ENCODE measurements at places on chromosomes 12 and 14.
A peak's percentile ranks its signal among the peaks of the same experiment; 100 is the strongest.

DNA sequence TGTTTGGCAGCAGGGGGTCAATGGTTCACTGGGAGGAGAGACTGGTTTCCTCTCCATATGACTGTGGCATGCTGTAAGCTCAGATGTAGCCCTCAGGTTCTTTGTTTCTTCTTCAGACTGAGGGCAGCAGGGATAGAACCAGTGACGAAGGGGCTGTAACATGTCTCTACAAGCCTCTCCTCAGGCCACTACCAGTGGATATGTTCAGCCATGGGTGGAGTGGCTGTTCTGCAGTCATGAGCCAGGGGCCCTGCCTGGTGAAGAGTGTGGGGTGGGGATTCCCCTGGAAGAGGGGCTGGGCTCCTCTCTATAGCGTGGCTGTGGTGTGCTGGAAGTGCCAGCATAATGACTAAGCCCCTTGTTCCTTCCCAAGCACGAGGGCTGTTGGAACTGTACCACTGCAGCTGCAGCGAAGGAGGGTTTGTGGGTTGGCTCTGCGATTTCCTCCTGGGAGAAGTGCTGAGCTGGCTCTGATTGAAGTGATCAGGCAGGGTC, 55.8 kb downstream of the CMAS start:
- no peak for DNase-seq

- DNase-seq: peak; percentile 87
Observed at GRCh38 chr12:132687211-132688164, at the start of the genes POLE and PXMP2. Gene POLE, minus strand, starts transcription at chr12:132687342. Its CDS starts 27 bp downstream, at chr12:132687315. Gene PXMP2, plus strand, starts transcription at chr12:132687587. Its CDS starts 84 bp downstream, at chr12:132687671.

DNA sequence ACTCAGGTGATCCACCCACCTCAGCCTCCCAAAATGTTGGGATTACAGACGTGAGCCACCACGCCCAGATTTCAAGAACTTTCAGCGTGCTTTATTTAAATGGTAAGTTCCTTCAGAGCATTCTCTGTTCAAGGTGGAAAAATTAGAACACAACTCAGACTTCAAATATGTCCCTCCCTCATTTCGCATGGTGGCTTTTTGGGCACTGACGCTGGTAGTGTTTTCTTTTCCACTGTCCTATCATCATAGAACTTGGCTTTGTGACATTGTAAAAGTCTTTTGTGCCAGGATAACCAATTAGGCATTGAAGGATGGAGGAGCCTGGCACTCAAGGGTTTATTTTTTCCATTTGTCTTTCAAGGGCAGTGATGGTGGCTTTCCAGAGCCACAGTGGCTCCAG, 190.8 kb downstream of the NUAK1 start:
- DNase-seq: no peak

- DNase-seq: no peak
Observed at GRCh38 chr12:99809909-99810308, 162.4 kb downstream of the GARIN6 start.

DNA sequence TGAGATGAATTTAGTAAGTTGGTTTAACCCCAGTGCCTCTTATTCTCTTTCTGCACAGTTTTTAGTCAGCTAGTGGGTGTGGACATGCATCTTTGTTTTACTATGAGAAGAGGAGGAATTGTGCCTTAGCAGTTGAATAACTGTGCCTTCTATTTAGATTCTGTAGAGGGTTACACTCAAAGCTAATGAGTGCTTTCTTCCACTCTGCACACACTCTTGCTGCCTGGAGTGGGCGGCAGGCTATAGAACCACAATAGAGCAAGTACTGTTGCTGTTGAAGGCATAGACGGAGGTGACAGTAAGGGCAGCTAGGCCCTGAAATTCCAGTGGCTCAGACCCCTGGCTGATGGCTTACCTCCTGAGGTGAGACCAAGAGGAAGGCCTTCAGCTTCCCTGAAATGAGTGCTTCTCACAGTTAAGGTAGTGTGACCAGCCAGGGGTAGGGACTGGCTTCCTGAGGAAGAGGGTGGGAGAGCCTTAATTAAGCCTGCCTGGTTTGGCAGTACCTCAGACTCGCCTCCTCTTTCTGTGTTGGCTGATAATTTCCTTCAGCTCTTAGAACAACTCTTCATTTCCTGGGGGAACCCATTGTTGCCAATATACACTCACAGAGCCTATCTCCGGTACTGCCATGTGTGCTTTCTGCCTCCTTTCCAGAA, 24.7 kb downstream of the SUSD6 start:
- no peak for DNase-seq

DNA sequence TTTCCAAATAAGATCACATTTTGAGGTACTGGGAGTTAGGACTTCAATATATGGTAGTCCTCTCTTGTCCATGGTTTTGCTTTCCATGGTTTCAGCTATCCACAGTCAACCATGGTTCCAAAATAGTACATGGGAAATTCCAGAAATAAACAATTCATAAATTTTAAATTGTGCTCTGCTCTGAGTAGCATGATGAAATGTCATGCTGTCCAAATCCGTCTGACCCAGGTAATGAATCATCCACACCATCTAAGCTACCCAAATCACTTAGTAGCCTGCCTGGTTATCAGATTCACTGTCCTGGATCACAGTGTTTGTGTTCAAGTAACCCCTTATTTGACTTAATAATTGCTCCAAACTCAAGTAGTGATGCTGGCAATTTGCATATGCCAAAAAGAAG, 197.9 kb downstream of the TMTC3 start:
- DNase-seq: no peak

DNA sequence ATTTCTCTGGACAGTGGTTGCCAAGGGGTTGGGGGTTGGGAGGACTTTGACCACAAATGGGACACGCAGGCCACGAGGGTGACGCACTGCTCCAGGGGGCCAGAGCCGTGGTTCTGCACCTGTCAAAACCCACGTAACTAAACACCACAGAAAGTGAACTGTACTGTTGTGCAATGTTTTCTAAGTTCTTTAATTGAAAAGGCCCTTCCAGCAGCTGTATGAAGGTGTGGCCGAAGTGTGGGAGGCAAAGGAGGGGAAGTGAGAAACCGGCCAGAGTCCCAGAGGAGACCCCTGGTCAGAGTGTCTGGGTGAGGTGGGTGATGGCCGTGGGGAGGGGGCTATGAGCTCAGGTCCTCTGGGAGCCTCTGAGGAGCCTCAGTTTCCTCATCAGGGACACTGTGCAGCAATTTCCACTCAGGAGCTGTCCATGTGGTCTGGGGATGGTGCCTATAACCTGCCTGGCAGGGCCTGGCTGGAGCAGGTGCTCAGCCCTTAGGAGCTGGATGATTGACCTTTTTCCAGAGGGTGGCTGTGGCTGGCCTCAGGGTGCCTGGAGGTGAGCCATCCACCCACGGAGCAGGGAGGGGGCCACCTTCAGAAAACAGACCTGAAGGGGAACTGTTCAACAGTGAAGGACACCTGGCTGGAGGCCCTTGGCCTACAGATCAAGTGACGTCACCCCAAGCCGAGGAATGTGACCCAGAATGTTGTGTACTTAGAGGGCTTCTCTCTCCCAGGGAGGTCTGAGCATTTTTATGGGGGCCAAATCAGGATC, 9.8 kb upstream of the BDKRB2 start:
- DNase-seq: no peak

GRCh38 chr12:94998326-94998725, 5.2 kb downstream of the NDUFA12 start:
- DNase-seq: no peak

- DNase-seq: no peak
Observed at GRCh38 chr14:20195911-20196310, 5.2 kb downstream of the OR11G2 start.

- DNase-seq: peak; percentile 41
Observed at GRCh38 chr12:98532687-98533304, 17.4 kb downstream of the TMPO start.

DNA sequence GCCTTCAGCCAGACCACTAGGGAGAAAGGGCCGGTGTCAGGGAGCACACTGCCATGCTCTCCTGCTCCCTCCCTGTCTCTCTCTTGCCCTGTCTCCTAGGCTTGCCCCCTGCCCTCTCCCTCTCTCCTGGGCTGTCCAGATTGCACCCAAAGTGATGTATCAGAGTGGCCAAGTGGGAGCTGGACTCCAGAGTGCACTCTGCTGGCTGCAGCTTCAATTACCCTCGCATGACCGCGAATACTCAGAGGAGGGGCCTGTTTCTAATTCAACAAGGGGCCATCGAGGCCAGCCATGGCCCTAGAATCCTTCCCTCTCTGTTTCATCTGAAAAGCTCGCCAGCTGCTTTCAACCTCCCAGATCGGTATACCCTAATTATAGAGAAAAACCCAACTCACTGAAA, 206.4 kb upstream of the FKBP4 start:
- no peak for DNase-seq

DNA sequence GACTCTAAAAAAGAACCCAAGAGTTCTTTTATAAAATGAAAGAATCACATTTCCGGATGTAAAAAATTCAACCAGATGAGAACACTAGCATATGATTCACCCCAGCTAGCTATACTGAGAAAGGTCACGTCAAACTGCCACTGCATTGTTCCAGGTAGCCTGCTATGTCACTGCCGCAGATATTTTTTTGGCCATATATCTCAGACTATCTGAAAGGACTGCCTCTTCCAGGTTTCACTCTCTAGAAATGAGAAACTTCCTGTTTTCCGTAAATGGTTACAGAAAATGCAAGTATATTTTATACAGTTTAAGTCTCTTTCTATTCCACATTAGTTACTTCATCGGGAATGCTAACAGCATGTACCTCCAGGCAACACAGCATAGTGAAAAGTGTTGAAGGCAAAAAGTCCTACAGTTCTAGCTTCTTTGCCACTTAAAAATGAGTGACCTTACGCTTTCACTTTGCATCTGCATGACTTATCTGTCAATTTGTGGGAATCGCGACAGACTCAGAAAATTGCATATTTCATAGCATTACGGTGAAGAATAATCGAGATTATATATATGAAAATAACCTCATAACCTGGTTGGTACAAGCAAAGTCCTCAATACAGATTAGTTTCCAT, 105.2 kb downstream of the MED13L start:
- no peak for DNase-seq

DNA sequence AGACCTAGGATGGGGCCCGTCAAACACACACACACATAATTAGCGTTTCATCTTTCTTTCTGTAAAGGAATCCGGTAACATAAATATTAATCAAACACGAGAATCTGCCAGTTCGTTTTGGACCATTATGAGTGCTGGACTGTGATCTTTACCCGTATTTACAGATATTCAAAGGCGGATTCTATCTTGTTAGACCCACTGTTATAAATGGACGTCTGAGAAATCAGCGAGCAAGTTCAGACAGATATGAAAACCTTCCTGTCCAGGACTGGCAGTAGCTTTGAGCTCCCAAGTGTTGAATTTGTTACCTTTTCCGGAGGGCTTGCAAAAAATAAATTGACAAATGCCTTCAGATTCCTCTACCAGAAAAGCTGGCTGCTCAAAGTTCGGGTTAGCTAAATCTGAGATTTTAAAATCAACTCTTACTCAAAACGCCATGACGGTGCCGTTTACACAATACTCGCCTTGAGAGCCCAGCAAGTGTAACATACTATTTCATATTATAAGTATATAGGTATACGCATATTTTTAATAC, 27.6 kb downstream of the BCL11B start:
- DNase-seq: no peak

DNA sequence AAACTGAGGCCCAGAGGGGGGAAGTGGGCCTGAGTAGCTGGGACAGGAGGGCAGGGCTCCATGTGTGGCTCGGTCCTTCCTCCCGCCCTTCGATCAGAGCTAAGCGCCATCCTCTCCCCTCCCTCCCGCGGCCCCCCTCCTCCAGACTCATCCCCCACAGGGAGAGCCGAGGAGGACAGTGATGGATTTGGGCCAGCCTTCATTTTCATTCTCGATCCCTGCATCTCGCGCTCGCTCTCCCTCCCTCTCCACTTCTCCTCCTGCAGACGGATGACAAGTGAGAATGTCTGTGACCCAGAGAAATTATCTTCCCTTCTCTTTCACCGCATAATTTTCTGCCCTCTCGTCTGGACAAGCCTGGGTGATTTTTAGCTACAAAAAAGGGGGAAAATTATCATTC, 183.3 kb downstream of the RBM19 start:
- DNase-seq: no peak

DNA sequence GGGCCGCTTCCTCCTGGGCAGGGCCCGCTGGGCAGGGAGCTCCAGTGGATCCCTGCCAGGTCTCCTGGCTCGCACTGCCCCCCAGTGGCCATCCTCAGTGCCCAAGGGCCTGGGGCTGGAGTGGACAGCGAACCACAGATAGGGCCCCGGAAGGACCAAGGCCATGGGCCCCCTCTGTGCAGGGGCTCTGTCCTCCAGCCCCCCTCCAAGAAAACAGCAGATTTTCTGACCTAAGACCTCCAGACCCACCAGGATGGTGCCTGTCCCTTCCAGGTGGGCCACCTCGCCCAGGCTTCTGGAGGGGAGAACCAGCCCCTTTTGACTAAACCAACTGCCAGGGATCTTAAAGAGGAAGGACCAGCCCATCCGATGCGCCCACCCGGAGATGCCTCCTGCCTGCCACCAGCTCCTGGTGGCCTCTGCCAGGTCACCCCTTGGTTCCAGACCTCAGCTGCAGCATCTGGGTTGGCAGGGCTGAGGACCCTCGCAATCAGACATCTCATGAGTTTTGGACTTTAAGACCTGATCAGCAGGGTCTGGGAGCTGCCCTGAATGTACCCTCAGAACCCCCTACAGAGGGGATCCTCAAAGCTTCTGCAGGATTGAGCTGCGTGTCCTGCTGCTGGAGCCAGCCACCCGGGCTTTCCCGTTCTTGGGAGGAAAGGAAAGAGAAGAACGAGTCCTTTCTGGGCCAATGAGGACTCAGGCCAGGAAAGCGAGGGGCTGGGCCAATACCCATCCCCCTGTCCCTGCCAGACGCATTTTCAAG, 325.8 kb upstream of the DIO3 start:
- DNase-seq: no peak

GRCh38 chr14:94897561-94897960, 127.6 kb upstream of the GSC start:
- DNase-seq: no peak

DNA sequence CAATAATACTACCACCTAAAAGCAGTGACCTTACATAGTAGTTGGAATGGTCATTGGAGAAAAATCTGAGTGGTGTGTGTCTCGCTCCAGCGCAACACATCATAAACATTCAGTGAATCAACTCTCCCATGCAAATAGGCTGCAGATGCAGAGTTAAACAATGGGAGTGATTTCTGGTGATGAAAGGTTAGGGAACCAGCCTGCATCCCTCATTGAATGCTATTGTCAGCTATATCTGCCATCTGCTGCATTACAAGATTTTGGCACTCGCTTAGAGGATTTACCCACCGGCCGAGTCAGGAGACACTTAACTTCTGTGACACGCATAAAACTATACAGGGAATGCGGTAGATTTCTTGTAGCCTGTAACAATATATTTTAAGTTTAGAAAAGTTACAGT, 900.9 kb downstream of the FLRT2 start:
- DNase-seq: no peak
